ENCODE measurements at places on chromosomes 6 and 20. TPM values are rescaled to one million over a fixed set of nuclear protein-coding genes. Genes with fewer than 3 reads are reported as not detected.

KATNA1 gene
- total RNA-seq: 28.1 TPM

DNA sequence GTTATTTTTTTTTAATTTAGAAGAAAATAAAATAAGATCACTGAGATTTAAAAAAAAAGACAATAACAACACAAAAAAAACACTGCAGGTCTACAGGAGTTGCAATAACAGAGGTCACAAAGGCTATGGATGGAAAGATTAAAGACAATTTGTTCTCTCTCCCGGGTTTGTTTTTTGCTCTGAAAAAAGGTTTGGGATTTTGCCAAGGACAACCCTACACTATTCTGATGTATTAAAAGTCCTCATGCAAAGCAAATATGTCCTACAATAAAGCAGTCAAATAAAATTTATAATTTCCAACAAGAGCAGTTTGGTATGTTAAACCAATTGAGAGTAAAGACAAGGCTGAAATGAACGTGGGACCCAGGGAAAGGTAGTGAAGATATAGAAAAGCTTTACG, 55.6 kb downstream of the PTPRK start:
- peak; percentile 36 for DNase-seq

GRCh38 chr20:38072898-38073297, 39.4 kb downstream of the RPRD1B start:
- DNase-seq: no peak

GRCh38 chr6:142387997-142388815, 86.4 kb downstream of the ADGRG6 start:
- DNase-seq: peak; percentile 83

DNA sequence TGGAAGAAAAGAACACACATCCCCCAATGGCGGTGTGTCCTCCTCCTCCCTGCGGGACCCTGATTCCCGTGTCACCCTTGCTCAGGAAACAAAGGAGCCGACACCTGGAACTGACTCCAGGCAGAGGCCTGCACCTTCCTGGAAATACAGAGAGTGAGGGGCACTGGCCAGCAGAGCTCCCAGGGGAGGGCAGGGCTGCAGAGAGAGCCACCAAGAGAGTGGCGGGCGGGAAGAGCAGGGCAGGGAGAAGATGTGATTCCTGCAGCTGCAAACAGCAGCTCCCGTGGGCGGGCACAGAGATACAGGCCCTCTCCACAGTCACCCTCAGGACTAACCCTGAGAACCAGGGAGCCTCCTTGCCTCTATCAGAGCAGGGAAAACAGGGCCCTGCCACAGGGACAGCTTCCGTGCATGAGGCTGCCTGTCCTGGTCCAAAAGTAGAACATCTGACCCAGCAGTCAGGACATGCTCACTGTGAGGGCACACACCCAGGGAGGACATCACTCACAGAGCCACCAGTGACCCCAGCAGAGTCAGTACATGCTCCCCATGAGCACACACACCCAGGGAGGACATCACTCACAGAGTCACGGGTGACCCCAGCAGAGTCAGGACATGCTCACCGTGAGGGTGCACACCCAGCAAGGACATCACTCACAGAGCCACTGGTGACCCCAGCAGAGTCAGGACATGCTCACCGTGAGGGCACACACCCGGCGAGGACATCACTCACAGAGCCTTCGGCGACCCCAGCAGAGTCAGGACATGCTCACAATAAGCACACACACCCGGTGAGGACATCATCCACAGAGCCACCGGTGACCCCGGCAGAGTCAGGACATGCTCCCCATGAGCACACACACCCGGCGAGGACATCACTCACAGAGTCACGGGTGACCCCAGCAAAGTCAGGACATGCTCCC, 193.1 kb downstream of the DLL1 start:
- DNase-seq: no peak

GRCh38 chr20:25273046-25273445, 25.2 kb downstream of the PYGB start:
- no peak for DNase-seq

- no peak for DNase-seq
These were observed 52.9 kb upstream of the TAB2 start for GRCh38 chr6:149264629-149265028.
